ENCODE measurements at places on chromosomes 7 and 10.

DNA sequence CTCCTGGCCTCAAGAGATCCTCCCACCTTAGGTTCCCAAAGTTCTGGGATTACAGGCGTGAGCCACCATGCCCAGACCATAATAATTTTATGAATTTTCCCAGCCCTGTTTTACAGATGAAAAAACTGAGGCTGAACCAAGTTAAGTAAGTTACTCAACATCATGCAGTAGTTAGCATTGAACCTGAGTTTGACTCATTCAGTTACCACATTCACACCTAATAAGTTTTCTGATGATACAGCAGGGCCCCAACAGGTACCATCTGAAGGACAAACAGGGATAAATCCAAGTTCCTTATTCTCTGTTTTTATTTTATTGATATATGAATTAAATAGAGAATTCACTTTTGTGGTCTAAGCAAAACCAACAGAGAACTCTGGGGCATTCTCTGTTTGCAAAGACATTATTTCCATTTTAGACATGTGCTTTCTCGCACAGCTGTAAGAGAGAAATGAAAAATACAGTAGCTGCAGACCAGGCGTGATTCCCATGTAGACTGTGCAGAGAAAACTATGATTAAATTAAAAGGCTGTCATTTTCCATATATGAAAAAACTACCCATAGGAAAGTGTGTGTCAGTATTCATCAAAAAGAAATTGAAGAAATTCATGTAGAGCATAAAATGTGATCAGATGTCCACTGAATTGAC lies 26.6 kb downstream of the APBB1IP start:
- DNase-seq = no peak

GRCh38 chr7:4191046-4191445 lies 491.0 kb upstream of the FOXK1 start:
- no peak for DNase-seq

DNA sequence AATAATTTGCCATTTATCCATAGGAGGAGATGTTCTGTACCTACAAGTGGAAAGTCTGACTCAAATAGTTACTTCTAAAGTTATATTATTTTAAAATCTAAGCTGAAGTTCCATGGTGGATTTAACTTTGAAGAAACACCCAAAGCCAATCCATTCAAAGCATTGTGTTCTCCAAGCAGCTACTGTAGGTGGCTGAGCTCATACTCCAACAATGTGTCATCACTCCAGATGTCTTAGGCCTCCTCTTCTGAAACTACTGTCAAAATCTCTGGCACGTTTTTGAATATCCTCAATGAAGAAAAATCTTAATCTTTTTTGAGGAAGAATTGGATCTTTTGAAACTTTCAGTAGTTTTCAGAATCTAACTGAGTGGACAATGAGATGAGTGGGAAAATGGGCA lies 169.1 kb downstream of the PTEN start:
- peak; percentile 55 for DNase-seq

DNA sequence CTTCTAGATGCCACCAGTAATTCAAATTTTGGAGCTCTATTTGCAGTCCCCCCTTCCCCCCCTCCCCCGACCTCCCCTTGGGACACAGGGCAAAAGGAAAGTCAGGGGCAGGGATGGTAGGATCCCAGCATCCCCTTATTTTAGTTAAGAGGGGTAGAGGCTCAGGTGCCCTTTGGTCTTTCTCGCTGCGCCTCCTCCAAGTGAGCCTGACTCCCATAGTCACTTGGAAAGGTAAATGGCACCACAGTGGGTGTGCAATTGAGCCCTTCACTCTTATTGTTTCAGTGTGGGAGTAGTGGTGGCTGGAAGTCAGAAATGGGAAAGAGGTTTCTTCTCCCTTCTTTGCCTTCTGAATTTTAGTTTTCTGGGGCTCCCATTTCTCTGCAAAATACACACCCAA lies 8.2 kb upstream of the FEZF1 start:
- DNase-seq = no peak

DNA sequence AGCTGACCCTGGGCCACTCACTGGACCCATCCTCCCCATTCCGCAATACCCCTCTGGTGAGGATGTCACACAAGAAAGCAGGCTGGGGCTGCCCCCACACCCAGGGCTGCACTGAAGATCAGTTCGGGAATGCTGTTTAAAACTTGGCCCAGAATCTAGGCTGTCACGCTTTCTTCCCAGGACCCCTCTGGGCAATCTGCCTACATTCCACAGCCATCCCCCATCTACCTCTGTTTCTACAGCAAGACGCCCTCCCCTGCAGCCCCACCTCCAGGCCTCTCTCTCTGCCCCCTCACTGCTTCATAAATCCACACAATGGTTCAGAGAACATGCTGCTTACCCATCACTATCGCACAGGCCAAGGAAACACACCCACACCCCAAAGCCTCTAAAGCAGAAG lies 36.1 kb downstream of the XPNPEP1 start:
- no peak for DNase-seq
